ENCODE measurements at places on chromosomes 1 and 21.

- ATAC-seq: peak; percentile 31
These were observed 115.0 kb downstream of the FCRL5 start for GRCh38 chr1:157437296-157437695.

DNA sequence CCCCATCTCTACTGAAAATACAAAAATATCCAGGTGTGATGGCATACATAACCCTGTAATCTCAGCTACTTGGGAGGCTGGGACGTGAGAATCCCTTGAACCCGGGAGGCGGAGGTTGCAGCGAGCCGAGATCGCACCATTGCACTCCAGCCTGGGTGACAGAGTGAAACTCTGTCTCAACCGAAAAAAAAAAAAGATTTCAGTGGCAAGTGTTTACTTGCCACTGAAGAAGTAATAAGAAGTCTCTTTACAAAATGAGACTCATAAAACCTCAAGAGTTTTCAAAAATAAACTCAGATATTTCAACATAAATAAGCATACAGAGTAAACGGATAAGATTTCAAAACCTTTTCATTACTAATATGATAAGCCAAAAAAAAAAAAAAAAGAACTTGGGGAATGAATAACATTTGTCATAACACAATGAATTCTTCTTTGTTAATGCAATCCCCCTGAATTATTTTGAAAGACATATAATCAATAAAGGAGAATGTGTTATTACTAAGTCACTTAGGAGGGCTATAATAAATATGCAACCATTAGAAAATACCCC is 34.2 kb upstream of the EXO1 start:
- ATAC-seq: no peak

DNA sequence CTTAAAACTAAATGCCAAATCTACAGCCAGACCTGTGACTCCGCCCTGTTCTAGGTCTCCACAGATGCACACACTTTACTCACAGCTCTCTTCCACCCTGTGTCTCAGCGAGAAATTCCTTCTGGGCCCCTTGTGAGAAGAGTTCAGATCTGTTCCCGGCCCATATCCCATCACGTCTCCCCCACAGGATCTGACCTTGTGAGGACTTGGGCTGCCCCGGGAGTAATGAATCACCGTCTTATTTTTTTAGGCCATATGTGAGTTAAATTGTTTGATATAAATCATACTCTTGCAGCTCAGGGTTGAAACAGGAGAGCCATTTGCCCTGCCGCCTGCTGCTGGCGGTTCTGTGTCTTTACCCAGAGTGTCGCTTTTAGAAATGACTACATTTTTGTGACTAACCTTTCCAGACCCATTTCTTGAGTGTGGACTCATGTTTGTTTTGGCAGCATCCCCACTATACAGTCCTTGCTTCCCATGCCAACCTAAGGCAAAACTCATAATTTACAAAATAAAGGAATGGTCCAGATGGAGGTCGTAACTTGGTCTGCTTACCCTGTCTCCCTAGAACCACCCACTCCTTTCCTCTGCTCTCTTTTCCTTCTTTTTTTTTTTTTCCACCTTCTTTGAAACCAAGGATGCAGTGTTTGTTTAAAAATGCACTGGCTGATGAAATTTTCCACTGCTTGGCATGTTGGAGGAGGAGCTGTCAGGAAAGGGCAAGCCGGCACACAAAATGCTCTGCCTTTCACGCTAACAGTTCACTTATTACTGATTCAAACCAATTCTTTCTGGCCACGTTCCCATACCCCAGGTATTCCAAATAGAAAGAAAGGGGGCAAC is 98.0 kb upstream of the C1orf105 start:
- ATAC-seq: no peak

GRCh38 chr1:184291701-184292100 is 95.1 kb upstream of the C1orf21 start:
- no peak for ATAC-seq

DNA sequence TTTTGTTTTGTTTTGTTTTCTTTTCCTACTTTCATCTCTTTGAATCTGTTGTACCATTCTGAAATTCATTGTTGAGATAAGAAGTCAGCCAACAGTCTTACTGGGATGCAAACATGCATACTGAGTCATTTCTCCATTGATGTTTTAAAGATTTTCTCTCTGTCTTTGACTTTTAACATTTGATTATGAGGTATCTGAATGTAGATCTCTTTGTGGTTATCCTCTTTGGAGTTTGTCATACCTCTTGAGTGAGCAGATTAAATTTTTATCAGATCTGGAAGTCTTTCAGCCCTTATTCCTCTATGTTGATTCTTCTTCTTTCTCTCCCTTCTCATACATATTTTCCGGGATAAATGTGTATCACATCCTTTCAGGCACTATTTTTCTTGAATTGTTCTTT is 406.9 kb upstream of the NCAM2 start:
- no peak for ATAC-seq

GRCh38 chr1:214898161-214898560 is 184.4 kb upstream of the KCNK2 start:
- no peak for ATAC-seq

- no peak for ATAC-seq
These were observed 89.3 kb downstream of the LACTBL1 start for GRCh38 chr1:22883406-22883805.

GRCh38 chr1:103180660-103181059 is 72.3 kb upstream of the COL11A1 start:
- no peak for ATAC-seq

DNA sequence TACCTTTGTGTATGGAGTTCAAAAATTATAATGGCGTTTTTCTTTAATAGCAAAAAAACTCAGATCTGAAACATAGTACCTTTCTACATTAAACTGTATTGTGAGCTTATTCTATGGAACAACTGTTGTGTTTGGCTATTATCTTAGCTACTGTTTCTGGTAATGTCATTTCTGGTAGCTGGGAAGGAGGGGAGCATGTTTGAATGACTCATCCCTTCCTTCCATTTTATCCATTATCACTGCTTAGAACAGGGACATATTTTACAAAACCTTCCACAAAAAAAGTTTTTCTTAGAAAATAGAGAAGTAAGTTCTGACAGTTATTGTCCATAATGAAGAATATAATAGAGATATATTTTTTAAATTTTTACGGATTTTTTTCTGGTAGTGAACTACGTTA is 128.3 kb downstream of the NRDC start:
- no peak for ATAC-seq

- peak; percentile 73 for ATAC-seq
These were observed 15.6 kb downstream of the RD3 start for GRCh38 chr1:211476200-211476849.

DNA sequence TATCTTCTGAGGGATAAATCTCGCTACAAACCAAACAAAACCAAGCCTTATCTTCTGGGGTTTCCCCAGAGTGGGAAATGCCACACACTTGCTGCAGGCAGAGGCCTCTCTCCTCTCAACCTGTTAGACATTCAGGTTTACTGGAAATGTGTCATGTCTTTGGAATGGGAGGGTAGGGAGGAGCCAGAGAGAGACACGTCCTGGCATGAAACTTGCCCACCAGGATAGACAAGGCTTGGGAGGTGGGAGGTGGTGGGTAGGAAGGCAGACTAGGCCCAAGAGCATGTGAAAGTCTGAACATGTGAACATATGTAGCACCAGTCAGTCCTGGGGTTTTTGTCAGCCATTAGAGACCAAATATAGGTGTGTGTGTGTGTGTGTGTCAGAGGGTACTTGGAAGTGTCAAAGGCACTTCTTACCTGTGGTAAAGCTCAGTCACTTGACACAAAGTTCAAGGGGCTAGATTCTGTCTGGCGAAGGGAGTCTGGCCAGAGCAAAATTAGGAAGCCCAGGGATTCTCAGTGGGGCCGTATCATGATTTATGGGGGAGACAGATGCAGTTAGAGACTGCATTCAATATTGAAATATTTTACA is 32.4 kb upstream of the PIGC start:
- no peak for ATAC-seq

- ATAC-seq: no peak
These were observed 11.4 kb downstream of the DMRTB1 start for GRCh38 chr1:53470584-53470983.

DNA sequence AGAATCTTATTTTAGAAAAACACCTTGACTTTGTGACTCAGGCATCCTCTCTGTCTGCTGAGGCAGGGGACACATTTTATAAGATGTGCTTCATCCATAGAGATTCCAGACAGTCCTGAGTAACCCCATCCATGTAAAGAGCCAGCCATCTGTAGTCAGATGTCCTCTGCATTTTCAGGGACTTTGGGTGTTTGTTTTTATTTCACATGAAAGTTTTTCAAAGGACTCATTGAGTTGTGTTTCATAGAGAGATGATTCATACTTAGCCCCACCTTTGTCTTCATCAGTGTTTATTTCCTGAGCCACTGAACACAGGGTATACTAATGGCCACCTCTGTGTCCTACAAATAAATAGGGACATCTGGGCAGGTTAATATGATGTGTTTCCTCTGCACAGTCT is 280.4 kb downstream of the CACNA1E start:
- ATAC-seq: no peak

GRCh38 chr1:204384636-204385352 is 25.1 kb upstream of the PLEKHA6 start:
- no peak for ATAC-seq

- ATAC-seq: no peak
These were observed 56.0 kb downstream of the KANK4 start for GRCh38 chr1:62263006-62263813.

GRCh38 chr1:53580739-53581475 is 121.7 kb downstream of the DMRTB1 start:
- no peak for ATAC-seq

GRCh38 chr1:25009671-25010262 is 79.7 kb upstream of the RUNX3 start:
- peak; percentile 59 for ATAC-seq

GRCh38 chr1:24327891-24328290 is 8.7 kb downstream of the GRHL3 start:
- ATAC-seq: no peak

DNA sequence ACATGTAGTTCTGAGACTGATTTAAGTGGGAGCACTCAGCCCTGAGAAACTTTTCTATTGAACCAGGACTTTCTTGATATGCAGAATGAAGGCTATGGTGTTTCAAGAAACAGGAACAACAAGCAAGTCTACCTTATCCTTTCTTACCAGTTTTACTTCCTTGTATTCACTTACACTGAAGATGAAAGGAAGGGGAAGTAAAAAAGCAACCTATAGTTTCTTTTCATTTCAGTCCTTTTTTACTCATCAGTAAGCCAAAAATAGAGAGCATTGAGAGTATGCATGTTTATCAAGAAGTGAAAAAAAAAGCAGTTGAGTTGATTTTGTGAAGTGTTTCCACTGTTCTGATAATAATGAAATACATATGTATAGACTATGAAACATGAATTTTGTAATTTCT is 1010.3 kb downstream of the AMY1C start:
- ATAC-seq: peak; percentile 94

- ATAC-seq: no peak
These were observed 150.3 kb upstream of the IRF2BP2 start for GRCh38 chr1:234760303-234760723.

GRCh38 chr21:42648606-42649005 is 4.8 kb upstream of the PDE9A start:
- ATAC-seq: no peak

DNA sequence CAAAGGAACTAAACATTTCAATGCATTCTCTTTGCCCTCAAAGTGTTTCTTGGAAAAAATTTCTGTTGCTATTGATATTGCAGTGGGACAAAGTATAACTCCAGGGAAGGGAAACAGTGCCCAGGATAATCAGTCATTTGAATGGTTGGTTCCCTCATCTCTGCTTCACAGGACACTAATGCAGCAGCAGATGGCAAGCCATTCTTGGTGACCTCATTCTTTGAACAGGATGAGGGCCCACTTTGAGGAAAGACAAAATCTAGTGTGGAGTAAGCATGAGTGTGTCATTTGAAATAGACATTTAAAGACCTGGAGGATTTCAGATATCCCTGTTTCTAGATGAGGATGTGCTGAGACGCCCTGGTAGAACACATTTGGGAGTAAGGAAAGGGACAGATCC is 32.3 kb downstream of the CHRM3 start:
- ATAC-seq: no peak

GRCh38 chr1:118186026-118186425 is 998 bp upstream of the SPAG17 start:
- no peak for ATAC-seq

DNA sequence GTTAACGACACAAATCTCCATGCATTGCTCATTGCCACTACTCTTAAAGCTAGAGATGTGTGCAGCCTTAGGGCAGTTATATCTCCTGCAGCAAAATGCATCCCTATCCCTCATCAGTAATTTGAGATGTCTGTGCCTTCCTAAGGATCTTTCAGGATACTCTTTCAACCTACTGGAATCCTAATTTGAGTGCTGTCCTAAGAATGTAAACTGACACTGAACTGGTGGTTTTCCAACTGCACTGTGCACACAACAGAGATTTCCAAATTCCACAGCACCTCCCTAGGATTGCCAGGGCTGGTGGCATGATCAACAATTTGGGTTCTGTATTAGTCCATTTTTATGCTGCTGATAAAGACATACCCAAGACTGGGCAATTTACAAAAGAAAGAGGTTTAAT is 193.9 kb downstream of the LTN1 start:
- no peak for ATAC-seq

DNA sequence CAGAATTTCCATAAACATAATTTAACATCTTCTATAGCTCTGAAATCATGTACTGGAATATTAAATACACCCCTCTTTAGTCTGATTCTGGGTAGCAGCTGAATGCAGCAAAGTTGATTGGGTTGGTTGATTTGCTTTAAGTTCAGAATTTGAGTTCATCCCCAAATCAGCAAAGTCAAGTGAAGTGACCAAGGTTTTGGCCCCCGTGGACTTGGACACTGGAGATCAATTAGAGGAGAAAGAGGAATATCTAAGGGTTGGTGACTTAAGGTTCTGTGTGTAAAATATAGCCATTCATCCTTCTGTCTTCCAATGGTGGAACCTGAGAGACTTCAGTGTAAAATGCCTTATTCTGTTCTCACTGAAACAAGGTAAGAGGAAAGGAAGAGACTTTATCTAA is at the start of gene OR2L13:
TSS of gene OR2L13 (plus strand) at position 301 of the 400 bp plus-strand sequence. CDS start 4,192 bp downstream, outside the sequence.
- no peak for ATAC-seq

DNA sequence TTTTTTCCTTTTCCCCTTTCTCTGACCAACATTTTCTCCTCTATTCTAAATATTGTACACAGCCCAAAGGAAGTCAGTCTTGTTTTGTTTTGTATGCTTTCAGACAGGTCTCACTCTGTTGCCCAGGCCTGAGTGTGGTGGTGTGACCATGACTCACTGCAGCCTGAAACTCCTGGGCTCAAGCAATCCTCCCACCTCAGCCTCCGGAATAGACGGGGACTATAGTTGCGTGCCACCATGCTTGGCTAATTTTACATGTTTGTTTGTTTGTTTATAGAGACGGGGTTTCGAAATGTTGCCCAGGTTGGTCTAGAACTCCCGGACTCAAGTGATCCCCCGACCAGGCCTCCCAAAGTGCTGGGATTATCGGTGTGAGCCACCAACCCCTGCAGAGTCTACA is 72.8 kb downstream of the NRIP1 start:
- ATAC-seq: no peak
